ENCODE measurements at places on chromosomes 1 and 21.

DNA sequence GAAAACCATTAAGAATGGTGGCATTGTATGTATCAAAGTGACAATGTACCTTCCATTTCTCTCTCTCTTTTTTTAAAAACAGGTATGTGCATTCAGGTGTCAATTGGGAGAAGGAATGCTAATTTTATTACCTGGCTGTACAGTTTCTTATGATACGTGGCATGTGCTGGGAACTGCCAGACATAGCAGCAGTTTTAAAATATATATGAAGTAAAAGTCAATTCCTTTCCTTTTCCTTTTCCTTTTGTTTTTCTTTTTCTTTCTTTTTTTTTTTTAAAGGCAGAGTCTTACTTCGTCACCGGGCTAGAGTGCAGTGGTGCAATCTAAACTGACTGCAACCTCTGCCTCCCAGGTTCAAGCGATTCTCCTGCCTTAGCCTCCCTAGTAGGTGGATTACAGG, 37.0 kb downstream of the SPEN start:
- DNase-seq, result no peak

GRCh38 chr1:147547065-147547464, 5.8 kb downstream of the BCL9 start:
- DNase-seq, result no peak

DNA sequence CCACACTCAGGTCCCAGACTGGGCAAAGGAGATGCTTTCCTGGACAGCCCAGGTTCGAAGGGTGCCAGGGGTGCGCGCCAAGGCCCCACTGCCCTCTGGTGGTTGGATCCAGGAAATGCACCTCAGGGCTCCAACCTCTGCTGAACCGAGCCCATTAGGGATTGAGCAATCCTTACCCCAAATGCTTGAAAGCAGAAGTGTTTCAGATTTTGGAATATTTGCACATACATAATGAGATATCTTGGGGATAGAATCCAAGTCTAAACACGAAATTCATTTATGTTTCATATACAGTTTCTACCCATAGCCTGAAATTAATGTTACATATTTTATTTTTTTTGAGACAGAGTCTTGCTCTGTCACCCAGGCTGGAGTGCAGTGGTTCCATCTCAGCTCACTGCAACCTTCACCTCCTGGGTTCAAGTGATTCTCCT, 57.4 kb downstream of the SLC9A1 start:
- DNase-seq, result peak; percentile 75

- DNase-seq, result no peak
Observed at GRCh38 chr21:44927259-44927586, 6.5 kb upstream of the ITGB2 start.

- DNase-seq, result no peak
Observed at GRCh38 chr21:29104239-29104708, 26.2 kb upstream of the MAP3K7CL start.

DNA sequence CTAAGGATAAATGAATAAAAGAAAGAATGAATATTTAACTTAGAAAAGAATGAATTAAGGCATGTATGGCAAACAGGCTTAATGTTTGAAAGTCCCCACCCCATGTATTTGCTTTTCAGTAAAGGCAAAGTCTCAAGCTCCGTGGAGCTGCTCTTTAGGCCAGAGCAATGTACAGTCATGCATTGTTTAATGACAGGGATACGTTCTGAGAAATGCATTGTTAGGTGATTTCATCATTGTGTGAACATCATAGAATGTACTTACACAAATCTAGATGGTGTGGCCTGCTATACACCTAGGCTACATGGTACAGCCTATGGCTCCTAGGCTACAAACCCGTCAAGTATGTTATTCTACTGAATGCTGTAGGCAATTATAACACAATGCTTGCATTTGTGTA, 51.6 kb upstream of the SPATA6 start:
- no peak for DNase-seq

DNA sequence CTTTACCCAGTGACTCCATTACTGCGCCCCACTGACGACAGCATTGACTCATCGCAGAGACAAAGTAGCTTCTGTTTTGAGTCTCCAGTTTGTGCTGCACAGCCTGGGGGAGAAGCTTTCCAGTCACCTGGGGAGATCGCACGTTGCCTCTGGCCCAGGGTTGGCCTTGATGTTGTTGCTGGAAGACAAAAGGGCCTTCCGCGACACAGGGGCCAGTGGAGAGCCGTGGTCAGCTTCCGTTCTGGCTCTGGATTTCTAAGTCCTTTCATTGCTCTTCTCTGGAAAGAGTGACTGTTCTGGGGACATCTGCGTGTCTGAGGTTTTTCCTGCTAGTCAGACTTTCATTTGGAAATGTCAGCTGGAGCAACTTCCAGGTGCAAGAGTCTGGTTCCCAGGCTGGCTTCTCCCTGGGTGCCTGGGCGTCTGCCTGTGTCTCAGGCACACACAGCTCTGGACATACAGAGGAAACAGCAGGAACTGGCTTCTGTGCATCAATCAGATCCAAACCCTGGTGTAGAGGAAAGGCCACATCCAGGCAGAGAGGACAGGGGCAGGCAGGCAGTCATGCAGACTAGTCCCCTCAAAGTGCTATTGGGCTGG, 257.0 kb downstream of the SIPA1L2 start:
- no peak for DNase-seq

GRCh38 chr1:155178441-155179111, 4.9 kb downstream of the TRIM46 start:
- DNase-seq, result no peak

- no peak for DNase-seq
Observed at GRCh38 chr1:107590900-107591622, 373.9 kb downstream of the VAV3 start.
